ENCODE measurements at places on chromosomes 7 and 10.
A peak's percentile ranks its signal among the peaks of the same experiment; 100 is the strongest.

DNA sequence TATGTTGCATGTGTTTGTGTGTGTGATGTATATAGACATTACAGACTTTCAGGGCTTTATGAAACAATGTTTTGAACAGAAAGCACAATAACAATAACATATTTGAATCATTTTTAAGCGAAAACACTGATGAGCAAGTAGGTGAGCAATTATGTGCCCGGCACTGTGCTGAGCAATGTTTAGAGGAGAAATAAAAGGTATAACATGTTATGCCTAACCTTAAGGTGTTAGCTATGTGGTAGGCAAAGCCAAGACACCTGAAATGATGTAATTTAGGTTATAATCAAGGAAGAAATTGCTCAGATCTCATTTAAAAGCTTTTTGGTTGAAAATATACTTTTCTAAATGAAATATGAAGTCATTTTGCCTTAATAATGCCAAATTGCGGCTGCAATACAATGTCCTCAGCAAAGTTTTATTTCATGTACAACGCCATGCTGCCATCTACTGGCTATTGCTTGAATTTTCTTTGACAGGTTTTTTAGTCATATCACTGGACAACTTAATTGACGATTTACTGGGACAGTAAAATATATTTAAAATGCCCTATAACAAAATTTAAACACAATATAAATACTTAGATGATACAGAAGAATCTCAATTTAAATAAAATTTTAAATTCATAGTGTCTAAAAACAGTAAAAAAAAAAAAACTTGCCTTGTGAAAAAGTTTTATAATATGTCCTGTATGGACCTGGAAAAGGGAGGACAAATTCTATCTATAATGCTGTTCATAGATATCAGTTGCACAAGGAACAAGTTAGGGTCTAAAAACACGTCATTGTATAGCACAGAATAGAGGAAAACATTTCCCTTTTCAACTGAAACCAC, 131.1 kb upstream of the CDK1 start:
- DNase-seq: no peak

GRCh38 chr10:30491204-30491915, 57.4 kb downstream of the MAP3K8 start:
- DNase-seq: no peak

DNA sequence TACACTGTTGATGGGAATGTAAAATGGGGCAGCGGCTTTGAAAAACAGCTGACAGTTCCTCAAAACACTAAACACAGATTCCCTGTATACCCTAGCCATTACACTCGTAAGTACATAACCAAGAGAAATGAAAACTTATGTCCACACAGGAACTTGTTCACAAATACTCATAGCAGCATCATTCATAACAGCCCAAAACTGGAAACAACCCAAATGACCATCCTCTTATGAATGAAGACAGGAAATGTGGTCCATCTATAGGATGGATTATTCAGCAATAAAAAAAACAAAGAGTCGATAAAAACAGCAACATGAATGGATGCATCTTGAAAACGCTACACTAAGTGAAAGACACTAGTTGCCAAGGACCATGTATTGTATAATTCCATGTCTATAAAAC, 23.7 kb downstream of the NMT2 start:
- DNase-seq: no peak

- DNase-seq: no peak
Measured at GRCh38 chr7:151430391-151431205, 9.3 kb downstream of the CRYGN start.

DNA sequence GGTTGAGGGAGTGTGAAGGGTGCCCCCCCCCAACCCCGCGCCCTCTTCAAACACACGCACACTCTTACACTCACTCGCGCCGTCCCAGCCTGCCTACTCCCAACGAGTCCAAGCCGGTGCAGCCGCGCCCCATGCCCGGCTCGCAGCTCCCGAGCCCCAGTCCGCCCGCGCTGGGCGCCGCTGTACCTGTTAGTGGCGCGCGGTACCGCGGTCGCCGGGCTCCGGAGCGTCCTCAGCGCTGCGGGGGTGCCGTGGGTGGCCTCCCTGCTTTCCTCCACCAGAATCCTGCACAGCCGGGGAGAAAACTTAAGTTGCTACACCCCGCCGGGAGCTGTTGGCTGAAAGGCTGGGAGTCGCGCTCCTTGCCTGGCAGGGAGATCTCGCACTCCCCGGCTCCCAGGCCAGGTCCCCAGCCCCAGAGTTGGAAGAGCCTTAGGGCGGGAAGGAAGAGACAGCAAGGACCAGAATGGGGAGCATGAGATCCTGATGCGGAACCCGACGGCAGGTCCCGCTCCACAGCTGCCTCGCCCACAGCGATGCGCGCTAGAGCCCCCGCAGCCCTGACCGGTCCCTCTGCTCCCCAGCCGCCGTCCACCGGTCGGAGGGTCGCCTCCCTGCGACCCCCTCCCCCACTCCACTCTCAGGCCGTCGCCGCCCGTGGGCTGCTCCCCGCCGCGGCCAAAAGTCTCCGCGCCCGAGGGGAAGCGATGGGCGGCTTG, 863 bp downstream of the ST8SIA6 start:
- peak; percentile 76 for DNase-seq

- DNase-seq: no peak
Measured at GRCh38 chr10:17249820-17250219, 21.8 kb downstream of the VIM start.

- DNase-seq: no peak
Measured at GRCh38 chr7:152979376-152979775, 219.8 kb downstream of the ACTR3B start.

GRCh38 chr7:54632696-54633095, 90.5 kb downstream of the VSTM2A start:
- DNase-seq: no peak

GRCh38 chr10:51700228-51700817, 928 bp upstream of the CSTF2T start:
- DNase-seq: no peak

Measured in activated CD8-positive, alpha-beta memory T cell treated with anti-CD3 and anti-CD28 coated beads for 24 hours (primary cell).